ENCODE measurements at places on chromosomes 6 and 20.

DNA sequence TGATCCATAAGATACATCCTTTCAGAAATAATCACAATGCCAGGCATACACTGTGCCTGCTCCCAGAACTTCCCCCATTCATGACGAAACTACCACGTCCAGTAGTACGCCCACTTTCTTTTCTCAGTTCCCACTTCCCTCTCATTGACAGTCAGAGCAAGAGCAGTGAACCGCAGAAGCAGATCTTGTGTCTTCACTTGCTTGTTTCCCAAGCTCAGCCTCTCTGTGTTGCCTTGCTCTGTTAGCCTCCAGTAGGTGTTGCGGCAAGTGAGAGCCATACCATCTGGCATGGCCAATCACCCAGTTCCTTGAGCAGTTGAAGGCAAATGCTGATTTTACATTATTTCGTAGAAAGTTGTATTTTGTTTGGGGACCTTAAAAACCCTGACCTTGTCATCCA is 11.7 kb downstream of the UST start:
- DNase-seq: no peak

DNA sequence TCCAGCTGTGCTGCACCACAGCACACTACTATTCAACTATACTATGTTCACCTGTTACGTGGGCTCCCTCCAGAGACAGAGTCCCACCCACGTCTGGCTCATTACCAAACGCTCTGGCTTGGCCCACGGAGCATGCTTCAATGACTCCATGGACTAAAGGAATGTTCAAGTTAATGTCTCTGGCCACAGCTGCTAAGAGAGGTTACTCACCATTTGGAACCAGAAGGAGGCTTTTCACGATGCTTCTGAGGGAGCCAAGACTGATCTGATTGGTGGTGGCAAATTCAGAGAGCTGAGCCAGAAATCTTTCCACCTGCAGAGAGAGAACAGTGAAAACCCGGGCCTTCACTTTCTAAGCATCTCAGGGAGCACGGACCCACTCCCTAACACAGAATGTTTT is 15.6 kb downstream of the COMMD7 start:
- no peak for DNase-seq

DNA sequence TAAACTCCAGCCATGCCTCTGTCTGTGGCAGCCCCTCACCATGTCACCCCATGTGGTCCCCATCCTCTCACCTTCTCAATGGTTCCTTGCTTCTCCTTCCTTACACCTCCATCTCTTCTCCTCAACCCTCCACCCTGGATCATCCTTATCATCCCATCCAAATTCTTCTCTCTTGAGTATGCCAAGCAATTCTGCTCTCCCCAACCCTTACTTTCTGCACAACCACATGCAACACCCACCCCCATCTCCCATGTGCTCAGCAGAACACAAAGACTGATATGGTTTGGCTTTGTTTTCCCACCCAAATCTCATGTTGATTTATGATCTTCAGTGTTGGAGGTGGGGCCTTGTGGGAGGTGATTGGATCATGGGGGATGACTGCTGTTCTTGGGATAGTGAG is 42.5 kb upstream of the RALY start:
- DNase-seq: no peak

- DNase-seq: no peak
Measured at GRCh38 chr6:113122060-113122459, 735.1 kb upstream of the MARCKS start.

DNA sequence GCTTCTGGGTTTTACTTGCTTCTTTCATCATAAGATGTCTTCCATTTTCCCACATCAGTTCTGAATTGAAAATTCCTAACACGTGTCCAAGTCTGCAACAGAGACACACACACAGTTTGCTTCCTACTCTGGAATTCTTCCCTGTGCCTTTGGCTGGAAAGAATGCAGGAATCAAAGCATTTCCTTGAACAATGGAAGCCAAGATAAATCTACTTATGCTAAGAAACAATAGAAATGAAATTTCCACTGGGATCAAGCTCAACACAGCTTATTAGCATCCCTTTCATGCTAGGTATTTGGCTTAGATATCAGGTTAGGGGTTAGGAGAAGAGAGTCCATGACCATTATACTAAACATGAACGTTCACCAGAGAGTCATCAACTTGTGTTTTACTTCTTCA is 101.1 kb upstream of the SCAF8 start:
- no peak for DNase-seq

DNA sequence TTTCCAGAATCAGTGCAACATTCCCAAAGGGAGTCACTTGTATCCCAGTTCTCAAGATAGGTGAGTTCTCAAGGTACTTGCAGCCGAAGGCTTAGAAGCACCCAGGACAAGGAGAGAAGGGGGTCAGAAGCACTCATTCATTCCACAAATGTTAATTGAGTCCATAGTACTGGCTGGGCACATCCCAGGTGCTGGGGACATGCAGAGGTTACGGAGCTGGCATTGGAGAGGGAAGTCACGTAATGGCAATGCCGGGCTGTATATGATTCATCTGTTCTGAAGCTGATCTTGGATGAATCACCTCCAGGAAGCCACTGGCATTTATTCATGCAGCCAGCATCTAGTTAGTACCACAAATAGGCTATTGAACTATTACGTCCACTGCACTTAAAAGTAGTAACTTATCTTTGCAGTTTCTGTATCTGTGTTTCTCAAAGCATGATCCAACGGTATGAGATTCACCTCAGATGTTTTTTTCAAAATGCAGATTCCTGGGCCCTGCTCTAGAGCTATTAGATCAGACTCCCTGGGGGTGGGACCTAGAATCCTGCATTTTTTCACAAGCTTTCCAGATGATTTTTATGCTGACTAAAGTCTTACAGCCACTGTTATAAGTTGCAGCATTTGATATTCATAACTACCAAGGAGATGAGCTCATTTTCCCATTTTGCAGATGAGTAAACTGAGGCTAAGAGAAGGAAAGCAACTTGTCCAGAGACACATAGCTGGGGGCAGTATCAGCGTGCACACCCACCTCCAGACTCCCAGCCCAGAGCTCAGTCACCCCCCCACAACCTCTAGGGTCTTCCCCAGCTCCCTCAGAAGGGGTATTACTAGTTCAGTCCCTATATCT is 44.1 kb upstream of the ID1 start:
- DNase-seq: no peak

GRCh38 chr6:98929498-98930060 is 18.2 kb downstream of the FBXL4 start:
- DNase-seq: no peak

GRCh38 chr6:101351173-101351572 is 42.3 kb upstream of the GRIK2 start:
- no peak for DNase-seq

GRCh38 chr6:160735523-160735922 is 33.5 kb downstream of the PLG start:
- no peak for DNase-seq

DNA sequence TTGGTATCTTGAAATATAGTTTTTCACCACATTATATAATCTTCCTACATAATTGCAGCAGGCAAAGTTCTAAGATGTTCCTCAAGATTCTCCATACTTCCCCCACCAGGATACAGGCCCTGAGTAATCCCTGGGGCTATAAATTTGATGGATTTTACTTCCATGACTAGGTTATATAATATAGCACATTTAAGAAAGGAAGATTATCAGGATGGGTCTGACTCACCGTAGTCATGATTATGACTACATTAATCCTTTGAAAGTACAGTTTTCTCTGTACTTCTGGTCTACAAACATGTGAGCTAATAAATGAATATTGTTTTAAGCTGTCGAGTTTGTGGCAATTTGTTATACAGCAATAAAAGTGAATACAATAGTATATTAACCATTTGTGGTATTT is 122.5 kb downstream of the MACROD2 start:
- no peak for DNase-seq

DNA sequence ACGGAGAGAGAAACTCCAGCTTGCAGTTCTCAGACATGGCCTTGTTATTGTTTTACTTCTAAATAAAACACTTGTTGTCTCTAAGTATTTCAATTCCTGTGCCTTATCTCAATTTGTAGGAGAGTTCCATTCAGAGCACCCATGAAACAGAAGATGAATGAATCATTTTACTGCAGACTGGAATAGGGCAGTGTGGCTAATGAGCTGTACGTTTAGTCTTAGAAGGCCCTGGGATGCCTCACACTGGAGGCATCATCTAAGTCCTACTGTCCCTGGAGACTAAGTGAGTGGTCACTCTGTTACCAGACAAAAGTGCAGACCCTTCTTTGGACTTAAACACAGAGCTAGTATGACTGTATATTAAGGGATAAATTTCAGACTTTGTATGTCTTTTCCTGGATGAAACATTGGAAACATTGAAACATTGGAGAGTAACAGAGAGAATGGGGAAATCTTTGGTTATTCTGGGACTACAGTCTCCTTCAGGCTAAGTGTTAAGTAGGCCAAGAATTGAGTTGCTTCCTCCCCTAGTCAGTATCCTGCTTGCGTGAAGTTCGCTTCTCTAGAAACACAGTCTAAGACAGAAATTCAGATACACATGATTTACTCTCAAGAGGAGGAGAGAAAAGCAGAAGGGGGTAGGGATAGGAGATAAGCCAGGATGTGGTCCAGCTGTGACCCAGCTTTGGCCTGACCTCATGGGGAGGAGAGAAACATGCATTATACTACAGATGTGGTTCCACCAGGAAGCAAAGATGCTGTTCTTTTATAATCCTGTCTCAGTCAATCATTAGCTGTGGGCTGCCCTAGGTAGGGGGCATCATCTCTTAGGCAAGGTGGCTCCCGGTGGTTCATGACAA is 167.4 kb upstream of the BMP2 start:
- no peak for DNase-seq

DNA sequence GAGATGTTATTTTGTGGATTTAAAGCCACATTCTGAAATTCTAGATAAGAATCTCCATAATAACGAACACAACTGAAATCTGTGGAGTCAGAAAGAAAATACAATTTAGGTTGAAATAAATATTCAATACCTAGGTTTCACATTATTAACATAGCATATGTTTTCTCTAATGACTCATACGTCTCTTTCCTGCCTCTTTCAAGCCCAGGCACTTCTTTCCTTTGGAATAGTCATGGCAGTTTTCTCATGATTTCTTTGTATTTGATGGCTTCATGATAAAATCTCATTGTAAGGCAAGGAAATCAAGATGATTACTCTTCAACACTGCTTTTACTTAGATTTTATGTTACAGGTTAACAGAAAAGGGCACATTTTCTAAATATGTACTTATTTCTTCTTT is 803.7 kb downstream of the PHF3 start:
- DNase-seq: no peak

Data from stimulated activated CD4-positive, alpha-beta T cell treated with anti-CD3 and anti-CD28 coated beads, Interleukin-1b, Interleukin-23, amount 100 ng/mL, for 1 hour (primary cell).